ENCODE measurements at places on chromosomes 6 and 20.

- H3K4me3 ChIP-seq = no peak overlapping the region
- H3K27ac ChIP-seq = no peak overlapping the region
- H3K4me1 ChIP-seq = no peaks in the 10 kb centered on the region
- H3K36me3 ChIP-seq = no peaks in the 10 kb centered on the region
- H3K27me3 ChIP-seq = no peaks in the 10 kb centered on the region
Observed at GRCh38 chr6:14062345-14063029, 55.1 kb upstream of the CD83 start.

- no peaks in the 10 kb centered on the region for H3K36me3 ChIP-seq
- no peaks in the 10 kb centered on the region for H3K4me1 ChIP-seq
- no peak overlapping the region for H3K27ac ChIP-seq
- no peaks in the 10 kb centered on the region for H3K27me3 ChIP-seq
Observed at GRCh38 chr6:72525821-72526510, 95.9 kb upstream of the KCNQ5 start.

- no peak overlapping the region for H3K27ac ChIP-seq
- H3K36me3 ChIP-seq = peaks cover 36% of the 10 kb centered on the region
- H3K4me3 ChIP-seq = no peak overlapping the region
- no peaks in the 10 kb centered on the region for H3K4me1 ChIP-seq
- no peak for DNase-seq
Observed at GRCh38 chr20:13809855-13810254, 25.0 kb downstream of the NDUFAF5 start.

GRCh38 chr6:14401246-14401645, 283.7 kb downstream of the CD83 start:
- H3K4me3 ChIP-seq = no peak overlapping the region
- no peaks in the 10 kb centered on the region for H3K4me1 ChIP-seq
- no peaks in the 10 kb centered on the region for H3K27me3 ChIP-seq
- no peak overlapping the region for H3K27ac ChIP-seq

DNA sequence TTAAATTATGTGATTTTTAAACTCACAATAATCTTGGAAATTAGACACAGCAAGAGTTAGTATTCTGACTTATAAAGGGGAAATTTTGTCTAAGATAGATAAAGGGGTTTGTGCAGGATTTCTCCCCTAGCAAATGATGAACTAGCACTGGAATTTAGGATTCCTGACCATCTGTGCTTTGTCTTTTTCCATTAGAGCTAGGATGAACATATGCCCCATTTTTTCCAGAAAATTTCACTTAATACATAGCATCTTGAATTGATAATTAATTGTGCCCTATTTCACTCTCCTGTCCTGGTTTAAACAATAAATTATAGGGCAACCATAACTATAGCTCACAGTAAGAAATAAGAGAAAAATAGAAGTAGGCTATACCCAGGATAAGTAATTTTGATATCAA, 601.0 kb downstream of the GRIK2 start:
- H3K27me3 ChIP-seq = no peaks in the 10 kb centered on the region
- H3K27ac ChIP-seq = no peak overlapping the region
- no peak for DNase-seq
- H3K36me3 ChIP-seq = no peaks in the 10 kb centered on the region
- H3K4me1 ChIP-seq = no peaks in the 10 kb centered on the region
